ENCODE measurements at places on chromosomes 16 and 17. TPM values are rescaled to one million over a fixed set of nuclear protein-coding genes. Genes with fewer than 3 reads are reported as not detected.

KCNJ2 gene
- total RNA-seq = not detected

SLC16A6 gene
- total RNA-seq = 8.1 TPM

RPL38 gene
- 1,434 TPM for total RNA-seq

USP36 gene
- total RNA-seq = 120 TPM

ADORA2B gene
- 2.1 TPM for total RNA-seq

DVL2 gene
- total RNA-seq = 68.9 TPM

ASIC2 gene
- total RNA-seq = not detected

OR1E2 gene
- not detected for total RNA-seq

C16orf92 gene
- total RNA-seq = not detected

TP53TG3 gene
- not detected for total RNA-seq

ATP2C2 gene
- not detected for total RNA-seq

SPATA32 gene
- 0.25 TPM for total RNA-seq

ZNF286A gene
- 28.4 TPM for total RNA-seq

KRTAP2-3 gene
- total RNA-seq = not detected

DNAJA2 gene
- total RNA-seq = 88.1 TPM

TBC1D3G gene
- total RNA-seq = not detected

ALOX12B gene
- 1.7 TPM for total RNA-seq

FADS6 gene
- not detected for total RNA-seq

PLD6 gene
- total RNA-seq = 22.2 TPM

G6PC1 gene
- not detected for total RNA-seq

CA5A gene
- total RNA-seq = not detected

TNS4 gene
- total RNA-seq = 5.1 TPM

CD300A gene
- 4.4 TPM for total RNA-seq

XAF1 gene
- 2.7 TPM for total RNA-seq

NT5M gene
- total RNA-seq = 5.2 TPM

GDPD3 gene
- total RNA-seq = 3.4 TPM

C1QTNF8 gene
- not detected for total RNA-seq

LRRC46 gene
- total RNA-seq = 0.50 TPM

HOXB6 gene
- total RNA-seq = 0.48 TPM

RNF222 gene
- not detected for total RNA-seq

GPT2 gene
- 33.4 TPM for total RNA-seq

KRT20 gene
- not detected for total RNA-seq

PTX4 gene
- not detected for total RNA-seq

CIBAR2 gene
- not detected for total RNA-seq

CCL7 gene
- not detected for total RNA-seq

Measured in activated CD8-positive, alpha-beta memory T cell treated with anti-CD3 and anti-CD28 coated beads for 36 hours (primary cell).